ENCODE measurements at places on chromosomes 2 and 18.

GRCh38 chr2:226179010-226179409, 620.6 kb downstream of the IRS1 start:
- no peak for DNase-seq

GRCh38 chr2:43622931-43623451, 14.1 kb upstream of the PLEKHH2 start:
- DNase-seq = no peak

- no peak for DNase-seq
These were observed 2.1 kb downstream of the MLPH start for GRCh38 chr2:237488901-237489860.

DNA sequence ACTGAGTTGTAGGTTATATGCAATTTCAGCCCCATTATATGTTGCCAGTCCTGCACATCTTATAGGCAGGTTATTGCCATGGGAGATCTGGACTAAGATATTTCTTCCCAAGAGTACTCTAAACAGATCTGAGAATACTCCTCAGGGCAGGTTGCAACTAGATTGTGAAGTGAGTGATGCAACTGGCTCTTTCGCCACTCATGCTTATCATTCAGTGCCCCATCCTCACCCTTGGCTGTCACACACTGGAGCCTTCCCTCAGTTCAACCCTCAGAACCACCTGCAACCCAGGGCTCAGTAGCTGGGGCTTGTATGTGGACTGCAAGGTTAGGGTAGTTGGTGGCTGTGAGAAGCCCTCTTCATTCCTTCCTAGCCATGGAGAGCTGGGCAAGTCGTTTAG, 14.1 kb downstream of the MERTK start:
- DNase-seq = no peak

DNA sequence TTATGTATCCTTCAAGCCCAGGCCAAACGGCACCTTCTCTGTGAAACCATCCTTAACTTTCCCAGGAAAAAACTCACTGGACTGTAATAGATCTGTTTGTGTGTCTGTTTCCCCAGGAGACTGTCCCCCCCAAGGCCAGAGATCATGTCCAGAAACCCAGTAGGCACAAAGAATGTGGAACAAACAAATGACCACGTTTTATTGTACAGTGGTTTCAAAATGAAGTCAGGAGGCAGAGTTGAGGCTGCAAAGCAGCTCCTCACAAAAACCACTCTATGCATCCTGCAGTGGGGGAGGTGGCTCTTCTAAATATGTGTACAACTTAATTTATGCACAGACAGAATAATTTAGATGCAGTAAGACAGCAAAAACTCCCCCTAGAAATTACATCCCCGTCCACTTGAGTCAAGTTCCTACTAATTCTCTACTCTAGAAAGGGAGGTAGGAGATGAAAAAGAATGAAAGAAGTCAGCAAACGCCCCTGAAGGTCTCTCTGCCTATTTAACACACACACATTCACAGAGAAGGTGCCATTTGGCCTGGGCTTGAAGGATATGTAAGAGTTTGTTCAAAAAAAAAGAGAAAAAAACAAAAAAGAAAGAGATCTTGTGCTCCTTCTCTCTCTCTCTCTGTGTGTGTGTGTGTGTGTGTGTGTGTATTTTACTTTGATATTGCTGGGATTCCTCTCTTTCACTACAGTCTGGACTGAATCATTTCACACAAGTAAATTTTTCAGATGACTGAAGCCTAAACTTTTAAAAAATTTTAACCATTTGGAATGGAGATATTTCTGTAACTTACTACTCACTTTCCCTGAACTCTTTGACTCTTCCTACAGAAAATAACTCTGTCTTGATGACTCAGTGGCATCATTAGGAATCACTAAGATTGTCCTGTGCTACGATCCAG, 19.5 kb downstream of the BCL2 start:
- peak; percentile 37 for DNase-seq

- no peak for DNase-seq
These were observed 771.9 kb downstream of the ERBB4 start for GRCh38 chr2:211766689-211767088.

DNA sequence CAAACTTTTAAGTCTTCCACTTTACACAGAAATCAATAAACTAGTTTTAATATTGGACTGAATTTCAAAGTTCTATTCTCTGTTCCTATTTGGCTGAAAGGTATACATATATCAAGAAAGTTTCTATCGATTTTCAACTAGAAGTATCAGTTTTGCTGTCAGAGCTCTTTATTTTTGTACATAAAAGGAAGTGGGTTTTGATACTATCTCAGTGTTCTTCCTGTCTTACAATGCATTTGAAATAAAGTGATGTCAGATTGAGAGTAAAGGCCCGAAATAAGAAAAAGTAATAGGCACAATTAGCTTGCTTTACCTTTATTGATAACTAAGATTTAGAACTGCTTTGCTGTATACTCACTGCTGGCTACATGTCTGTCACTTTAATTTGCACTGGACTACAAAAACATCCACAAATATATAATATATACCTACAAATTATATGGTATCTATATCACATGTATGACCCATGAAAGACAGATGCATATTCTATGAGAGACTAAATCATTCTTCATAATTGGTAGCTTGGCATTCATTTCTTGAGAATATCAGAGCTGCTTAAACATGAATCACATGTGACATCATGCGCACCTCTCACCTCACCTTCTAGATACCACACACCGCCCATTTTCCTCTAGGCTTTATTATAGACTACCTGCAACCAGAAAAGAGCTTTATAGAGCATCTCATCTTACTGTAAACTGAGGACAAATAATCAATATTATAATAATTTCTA, 83.6 kb downstream of the ASXL2 start:
- DNase-seq = peak; percentile 57

- no peak for DNase-seq
These were observed 39.9 kb downstream of the CENPO start for GRCh38 chr2:24832931-24833701.

DNA sequence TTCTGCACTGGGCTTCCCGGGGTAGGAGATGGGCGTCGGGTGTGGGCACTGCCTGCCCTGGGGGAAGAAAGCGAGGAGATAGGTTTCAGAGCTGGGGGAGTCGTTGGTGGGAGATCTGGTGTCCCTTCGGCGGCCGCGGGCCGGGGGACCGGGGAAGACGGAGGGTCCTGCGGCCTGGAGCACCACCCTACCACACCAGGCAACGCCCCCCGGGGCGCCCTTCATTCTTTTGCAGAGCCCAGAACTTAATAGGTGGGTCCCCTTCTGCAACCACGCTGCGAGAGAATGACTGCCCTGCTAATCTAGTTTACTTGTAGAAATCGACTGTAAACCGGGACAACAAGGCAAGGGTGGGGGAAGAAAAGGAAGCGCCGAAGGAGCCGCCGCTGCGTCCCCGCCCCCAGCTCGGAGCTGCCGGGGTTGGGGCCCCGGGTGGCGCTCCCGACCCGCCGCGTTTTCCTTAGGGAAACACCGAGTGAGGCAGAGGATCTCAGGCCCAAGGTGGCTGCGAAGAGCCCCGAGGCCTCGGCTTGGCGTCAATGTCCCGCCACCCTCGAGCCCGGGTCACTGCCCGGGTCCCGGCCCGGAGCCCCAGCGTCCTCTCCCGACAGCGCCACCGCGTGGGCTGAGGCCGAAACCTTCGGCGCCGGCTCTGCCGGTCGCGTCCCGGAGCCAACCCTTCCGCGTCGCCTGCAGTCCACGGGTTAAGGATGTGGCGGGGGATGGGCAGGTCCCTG, 5.4 kb upstream of the SATB2 start:
- DNase-seq = peak; percentile 57

DNA sequence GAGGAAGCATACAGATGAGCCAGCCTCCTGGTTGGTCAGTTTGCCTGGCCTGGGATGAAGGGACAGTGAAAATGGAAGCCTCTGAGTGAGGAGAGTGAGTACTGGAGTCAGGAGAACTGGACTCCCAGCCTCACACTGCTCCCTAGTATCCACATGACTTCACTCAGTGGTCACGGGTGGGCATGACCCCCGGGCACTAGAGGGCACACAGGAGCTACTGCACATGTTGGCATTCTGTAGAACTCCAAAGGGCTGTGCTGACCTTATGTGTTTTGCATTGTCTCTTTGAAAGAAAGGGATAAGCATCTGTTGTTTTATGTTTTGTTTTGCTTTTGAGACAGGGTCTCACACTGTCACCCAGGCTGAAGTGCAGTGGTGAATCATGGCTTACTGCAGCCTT, 23.7 kb downstream of the NCAPH start:
- peak; percentile 53 for DNase-seq

GRCh38 chr2:31107591-31108300, 30.5 kb downstream of the GALNT14 start:
- no peak for DNase-seq

DNA sequence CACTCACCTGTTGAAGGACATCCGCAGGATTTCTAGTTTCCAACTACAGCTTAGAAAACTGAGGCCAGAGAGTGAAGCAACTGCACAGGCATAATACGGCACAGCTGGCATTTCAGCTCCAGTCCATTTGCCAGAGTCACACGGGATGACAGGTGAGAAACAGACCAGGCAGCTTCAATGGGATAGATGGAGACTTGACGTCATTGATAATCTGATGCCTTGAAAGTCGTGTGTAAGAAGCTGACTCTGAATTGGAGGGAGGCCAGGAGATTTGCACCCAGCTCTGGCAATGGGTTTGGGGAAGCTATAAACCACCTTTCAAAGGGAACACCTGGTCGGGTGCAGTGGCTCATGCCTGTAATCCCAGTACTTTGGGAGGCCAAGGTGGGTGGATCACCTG, 12.4 kb upstream of the DNMT3A start:
- DNase-seq = no peak

DNA sequence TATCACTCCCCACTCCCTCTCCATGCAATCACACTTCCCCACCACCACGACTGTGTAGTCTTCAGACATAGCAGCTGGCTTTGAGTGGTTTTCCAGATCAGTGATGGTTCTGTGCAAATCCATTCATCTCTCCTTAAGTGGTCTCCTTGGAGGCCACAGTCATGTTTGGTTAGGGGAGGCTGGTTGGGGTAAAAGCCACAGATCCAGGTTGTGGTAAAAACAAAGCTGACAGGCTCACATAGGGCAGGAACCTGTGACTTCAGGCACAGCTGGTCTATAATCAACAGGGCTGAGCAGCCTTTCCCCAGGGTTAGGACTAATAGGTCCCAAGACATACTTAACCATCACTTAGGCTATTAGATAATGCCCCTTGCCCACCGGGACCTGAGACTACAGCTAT, 46.2 kb upstream of the FZD7 start:
- DNase-seq = no peak

DNA sequence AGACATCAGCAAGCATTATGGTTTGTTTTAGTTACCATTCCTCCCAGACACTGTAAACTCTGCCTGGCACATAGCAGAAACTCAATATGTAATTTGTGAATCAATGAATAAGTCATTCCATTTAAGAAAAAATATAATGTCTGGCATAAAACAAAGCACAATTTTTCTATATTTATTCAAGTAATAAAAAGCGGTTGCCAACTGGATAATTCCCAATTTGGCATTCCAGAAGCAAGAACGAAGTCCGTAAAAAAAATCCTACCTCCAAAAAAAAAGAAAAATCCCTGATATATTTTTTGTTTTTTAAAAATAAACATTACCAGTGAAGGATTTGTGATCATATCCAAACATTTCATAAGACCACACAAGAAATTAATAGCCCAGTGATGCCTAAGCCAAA, 351.3 kb upstream of the LRRTM4 start:
- no peak for DNase-seq

GRCh38 chr18:11400703-11401102, 208.7 kb upstream of the SLC35G4 start:
- DNase-seq = no peak

GRCh38 chr2:168152902-168153530, 94.4 kb downstream of the STK39 start:
- DNase-seq = no peak

DNA sequence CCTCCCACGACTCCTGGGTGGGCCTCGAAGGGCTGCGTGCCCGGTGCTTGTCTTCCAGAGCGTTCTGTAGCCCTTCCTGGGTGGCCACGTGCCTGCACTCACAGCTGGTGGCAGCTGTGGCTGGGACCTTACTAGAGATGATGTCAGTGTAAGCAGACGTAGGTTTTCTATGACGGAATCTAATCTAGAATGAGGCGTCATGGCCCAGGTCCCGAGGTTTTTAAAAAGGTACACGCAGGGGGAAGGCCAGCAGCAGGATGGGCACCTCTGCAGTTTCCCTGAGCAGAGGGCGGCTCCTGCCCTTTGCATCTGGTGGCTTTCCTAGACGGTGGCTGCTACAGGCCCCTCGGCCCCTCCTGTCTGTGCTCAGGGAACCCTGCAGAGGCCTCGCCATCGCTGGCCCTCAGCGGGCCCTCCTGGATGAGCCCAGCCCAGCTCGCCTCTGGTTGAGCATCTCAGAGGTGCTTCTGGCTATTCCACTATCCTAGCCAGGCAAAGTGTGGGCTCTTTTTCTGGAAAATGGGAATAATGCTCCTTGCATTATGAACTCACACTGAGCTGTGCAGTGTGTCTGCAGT, 49.6 kb upstream of the PXDN start:
- DNase-seq = no peak

GRCh38 chr2:86253424-86253823, 54.2 kb downstream of the MRPL35 start:
- DNase-seq = no peak

DNA sequence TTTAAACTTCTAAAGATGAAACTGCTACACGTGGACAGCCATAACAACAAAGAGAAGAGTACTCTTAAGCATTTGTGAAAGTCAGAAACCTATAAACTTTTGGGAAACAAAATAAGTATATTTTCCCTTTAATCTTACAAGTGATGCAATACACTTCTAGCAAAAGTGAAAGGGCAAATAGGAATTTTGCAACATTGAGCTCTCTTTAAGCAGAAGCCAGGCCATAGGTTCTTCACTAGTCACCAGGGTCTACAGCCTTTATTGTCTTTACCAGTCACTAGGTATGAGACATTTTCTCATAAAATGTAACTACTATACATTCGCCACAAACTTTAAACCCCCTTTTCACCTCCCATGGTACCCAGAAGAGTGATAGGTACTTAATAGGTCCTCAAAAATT, 37.5 kb downstream of the SCN1A start:
- DNase-seq = no peak

- DNase-seq = no peak
These were observed 24.3 kb upstream of the COL6A3 start for GRCh38 chr2:237438080-237438940.

DNA sequence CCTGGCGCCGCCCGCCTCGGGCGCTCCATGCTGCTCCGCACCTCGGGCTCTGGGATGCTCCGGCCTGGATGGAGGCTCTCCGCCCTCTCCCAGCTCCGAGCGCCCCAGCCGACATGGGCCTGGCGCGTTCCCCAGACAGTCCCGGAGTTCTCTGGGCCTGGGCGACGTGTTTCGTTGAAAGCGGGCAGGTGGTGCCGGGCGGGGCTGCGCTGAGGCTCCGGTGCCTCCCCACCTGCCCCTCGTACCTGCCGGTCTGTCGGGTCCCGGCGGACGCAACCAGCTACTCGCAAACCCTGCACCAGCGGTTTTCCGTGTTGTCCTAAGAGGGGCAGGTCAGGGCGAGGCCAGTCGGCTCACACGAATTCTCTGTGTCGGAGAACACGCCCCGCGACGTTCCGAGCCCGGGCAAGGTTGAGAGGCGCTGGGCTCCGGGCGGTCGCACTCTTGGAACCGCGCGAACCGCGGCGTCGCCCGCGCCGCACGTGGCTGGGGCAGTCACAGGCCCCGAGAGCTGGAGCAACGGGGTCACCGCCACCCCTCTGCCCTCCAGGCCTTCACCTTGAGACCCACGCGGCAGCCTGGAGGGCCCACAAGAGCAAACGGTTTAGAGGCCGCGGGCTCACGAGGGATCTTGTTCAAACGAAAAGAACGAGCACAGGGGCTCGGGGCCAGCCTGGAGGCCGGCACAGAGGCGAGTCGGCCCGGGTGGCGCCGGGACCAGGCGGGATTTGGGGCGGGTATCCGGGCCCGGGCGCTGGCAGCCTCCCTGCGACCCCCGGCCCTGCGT, 4.2 kb upstream of the SIX2 start:
- no peak for DNase-seq
